Fibroblast of upper back skin (primary cell): ENCODE measurements at places on chromosomes 5 and 9.

- no peak for DNase-seq
Observed at GRCh38 chr9:107288701-107289100, 5.6 kb downstream of the RAD23B start.

- DNase-seq: peak; percentile 34
Observed at GRCh38 chr9:134065612-134066419, 2.0 kb downstream of the BRD3 start.

DNA sequence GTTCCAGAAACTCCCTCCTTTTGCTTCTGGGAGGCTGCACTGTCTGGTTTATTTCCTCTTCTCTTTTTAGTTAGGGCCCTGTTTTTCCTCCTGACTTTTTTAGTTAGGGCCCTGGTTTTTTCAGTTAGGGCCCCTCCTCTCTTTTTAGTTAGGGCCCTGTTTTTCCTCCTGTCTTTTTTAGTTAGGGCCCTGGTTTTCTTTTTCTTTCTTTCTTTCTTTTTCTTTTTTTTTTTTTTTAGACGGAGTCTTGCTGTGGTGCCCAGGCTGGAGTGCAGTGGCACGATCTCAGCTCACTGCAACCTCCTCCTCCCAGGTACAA is 15.1 kb downstream of the GSN start:
- no peak for DNase-seq

DNA sequence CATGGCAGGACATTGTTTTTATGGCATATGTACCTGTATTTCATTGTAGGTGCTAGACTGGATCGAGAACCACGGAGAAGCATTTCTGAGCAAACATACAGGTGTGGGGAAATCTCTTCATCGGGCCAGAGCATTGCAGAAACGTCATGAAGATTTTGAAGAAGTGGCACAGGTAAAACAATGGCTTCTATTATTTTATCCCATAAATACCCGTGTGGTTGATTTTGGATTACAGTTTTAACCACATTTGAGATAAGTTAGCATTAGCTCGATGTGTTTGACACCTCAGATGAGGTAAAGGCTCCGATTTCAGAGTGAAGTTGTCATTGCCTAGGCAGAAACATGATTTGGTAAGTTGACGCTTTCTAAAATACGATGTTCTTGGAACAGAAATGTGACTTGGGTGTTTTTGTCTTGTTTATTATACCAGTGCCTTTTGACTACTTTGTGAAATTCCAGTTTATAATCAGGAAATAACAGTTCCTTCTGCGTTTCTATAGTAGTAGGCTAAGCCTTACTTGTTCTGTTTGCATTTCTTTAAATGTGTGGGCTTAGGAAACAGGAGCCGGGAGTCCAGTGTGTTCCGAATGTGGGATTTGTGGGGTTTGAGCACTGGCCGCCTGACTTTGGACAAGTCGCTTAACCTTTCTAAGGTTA is 187.7 kb downstream of the TRIO start:
- no peak for DNase-seq

- DNase-seq: peak; percentile 78
Observed at GRCh38 chr9:99023831-99024230, 80.1 kb downstream of the COL15A1 start.

GRCh38 chr5:77560677-77561263 is 68.7 kb upstream of the WDR41 start:
- DNase-seq: peak; percentile 50

DNA sequence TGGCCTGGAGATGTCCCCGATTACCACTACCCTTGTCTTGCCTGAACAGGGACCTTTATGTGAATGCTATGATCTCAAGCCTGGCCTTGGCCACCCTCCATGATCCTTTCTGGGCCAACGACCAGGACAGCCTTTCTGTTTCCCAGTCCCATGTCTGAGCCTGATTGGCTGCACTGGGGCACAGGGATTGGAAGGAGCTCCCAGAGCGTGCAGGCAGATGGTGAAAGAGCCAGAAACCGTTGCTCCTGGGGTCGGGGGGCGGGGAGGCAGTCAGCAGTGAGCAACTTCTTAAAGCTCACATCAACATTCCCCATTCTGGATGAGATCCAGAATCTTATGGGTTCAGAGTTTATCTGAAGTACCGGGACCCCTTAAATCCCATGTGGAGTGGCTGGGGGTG is 84.4 kb downstream of the INSYN2B start:
- DNase-seq: peak; percentile 72

- no peak for DNase-seq
Observed at GRCh38 chr5:173717959-173718358, 101.5 kb upstream of the BOD1 start.

- no peak for DNase-seq
Observed at GRCh38 chr5:37490931-37491330, 111.8 kb downstream of the WDR70 start.
